Trophoblast cell (in vitro differentiated cells and primary cell): ENCODE measurements at places on chromosomes 7 and 10.

DNA sequence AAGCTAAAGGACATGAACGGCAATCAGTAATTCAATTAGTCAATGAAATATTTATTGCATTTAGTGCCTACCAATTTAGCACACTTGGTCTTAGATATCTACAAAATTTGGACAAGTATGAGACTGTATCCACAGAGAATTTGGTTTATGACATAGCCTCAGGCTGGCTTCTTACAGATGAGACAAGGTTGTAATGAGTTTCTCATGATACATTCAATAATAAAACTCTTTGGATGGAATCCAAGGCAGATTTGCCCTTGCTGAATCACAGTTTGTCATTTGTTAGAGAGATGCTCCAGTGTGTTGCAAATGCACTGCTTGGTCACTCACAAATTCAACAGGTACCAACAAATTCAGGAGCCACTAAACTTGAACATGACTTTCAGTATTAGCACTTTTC is 162.5 kb downstream of the GPR37 start:
- no peaks in the 10 kb centered on the region for H3K27me3 ChIP-seq
- no peak overlapping the region for H3K4me3 ChIP-seq
- no peak for DNase-seq
- H3K36me3 ChIP-seq: no peaks in the 10 kb centered on the region
- H3K4me1 ChIP-seq: no peaks in the 10 kb centered on the region

GRCh38 chr10:90969947-90970673 is 49.2 kb upstream of the ANKRD1 start:
- peak; percentile 63 for DNase-seq
- no peak overlapping the region for H3K4me3 ChIP-seq
- no peaks in the 10 kb centered on the region for H3K4me1 ChIP-seq
- no peaks in the 10 kb centered on the region for H3K27me3 ChIP-seq

- H3K4me3 ChIP-seq: no peak overlapping the region
- H3K36me3 ChIP-seq: no peaks in the 10 kb centered on the region
- H3K4me1 ChIP-seq: no peaks in the 10 kb centered on the region
- H3K27ac ChIP-seq: no peak overlapping the region
- no peak for DNase-seq
Observed at GRCh38 chr10:129085811-129086210, 381.2 kb upstream of the MGMT start.

GRCh38 chr10:116809483-116810119 is 39.7 kb upstream of the ENO4 start:
- H3K4me1 ChIP-seq: no peaks in the 10 kb centered on the region
- no peak overlapping the region for H3K4me3 ChIP-seq

- H3K36me3 ChIP-seq: no peaks in the 10 kb centered on the region
- H3K27me3 ChIP-seq: no peaks in the 10 kb centered on the region
- no peak overlapping the region for H3K4me3 ChIP-seq
- H3K27ac ChIP-seq: no peak overlapping the region
- no peak for DNase-seq
Observed at GRCh38 chr7:137331378-137331777, 12.2 kb downstream of the PTN start.

- H3K4me1 ChIP-seq: no peaks in the 10 kb centered on the region
- no peak overlapping the region for H3K4me3 ChIP-seq
- H3K36me3 ChIP-seq: no peaks in the 10 kb centered on the region
- no peak overlapping the region for H3K27ac ChIP-seq
Observed at GRCh38 chr10:132106431-132106830, 40.7 kb downstream of the JAKMIP3 start.

DNA sequence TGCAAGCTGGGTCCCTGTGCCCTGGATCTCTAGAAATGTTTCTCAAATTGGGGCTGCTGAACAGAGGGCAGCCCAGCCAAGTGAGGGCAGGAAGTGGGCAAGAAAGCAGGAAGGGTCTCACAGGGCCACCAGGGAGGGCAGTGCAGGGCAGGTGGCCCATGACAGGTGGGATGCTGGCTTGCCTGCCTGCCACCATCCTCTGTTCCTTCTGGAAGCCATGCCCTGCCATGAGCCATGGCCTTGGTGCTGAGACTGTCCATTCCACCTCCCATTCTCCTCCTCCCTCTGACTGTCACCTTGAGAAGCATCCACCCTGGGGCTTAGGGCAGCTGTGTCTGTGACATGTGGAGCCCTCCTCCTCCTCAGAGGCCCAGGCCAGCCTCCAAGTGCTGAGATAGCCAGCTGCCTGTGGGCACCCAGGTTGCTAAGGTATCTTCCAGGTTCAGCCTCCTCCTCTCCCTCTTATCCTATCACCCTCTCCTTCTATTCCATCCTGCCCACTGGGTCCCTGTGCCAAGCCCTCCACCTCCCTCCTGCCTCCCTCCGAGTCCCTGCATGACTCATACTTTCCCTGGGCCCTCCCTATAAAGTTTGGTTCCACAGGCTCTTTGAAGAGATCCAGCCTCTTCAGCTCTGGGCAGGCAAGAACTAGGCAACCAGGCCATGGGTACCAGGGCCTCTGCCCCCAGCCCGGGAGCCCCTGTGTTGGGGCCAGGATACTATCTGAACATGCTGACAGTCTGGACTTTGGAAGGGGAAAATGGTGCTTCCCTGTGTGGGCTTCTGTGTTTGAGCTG is 1.3 kb downstream of the VSIR start:
- H3K27ac ChIP-seq: no peak overlapping the region
- peak; percentile 51 for DNase-seq
- peaks cover 3% of the 10 kb centered on the region for H3K27me3 ChIP-seq
- peaks cover 14% of the 10 kb centered on the region for H3K4me1 ChIP-seq
- H3K4me3 ChIP-seq: peak overlapping the region; percentile 26

DNA sequence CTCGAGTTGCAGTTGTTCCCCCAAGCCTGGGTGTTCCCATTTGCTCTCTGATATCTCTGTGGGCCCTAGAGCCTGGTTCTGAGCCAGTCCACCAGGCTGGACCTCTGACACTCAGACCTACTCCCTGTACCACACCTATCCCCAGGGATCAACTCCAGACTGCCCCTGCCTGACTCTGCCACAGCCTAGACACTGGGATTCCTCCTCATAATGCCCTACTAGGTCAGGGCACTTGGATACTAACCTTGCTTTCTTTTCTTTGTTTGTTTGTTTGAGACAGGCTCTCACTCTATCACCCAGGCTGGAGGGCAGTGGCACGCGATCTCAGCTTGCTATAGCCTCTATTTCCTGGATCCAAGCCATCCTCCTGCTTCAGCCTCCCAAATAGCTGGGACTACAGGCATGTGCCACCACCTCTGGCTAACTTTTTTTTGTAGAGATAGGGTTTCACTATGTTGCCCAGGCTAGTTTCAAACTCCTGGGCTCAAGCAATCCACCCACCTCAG is 30.8 kb upstream of the PDCD4 start:
- H3K27ac ChIP-seq: no peak overlapping the region
- no peaks in the 10 kb centered on the region for H3K36me3 ChIP-seq
- no peak overlapping the region for H3K4me3 ChIP-seq
- no peaks in the 10 kb centered on the region for H3K27me3 ChIP-seq
- no peak for DNase-seq

DNA sequence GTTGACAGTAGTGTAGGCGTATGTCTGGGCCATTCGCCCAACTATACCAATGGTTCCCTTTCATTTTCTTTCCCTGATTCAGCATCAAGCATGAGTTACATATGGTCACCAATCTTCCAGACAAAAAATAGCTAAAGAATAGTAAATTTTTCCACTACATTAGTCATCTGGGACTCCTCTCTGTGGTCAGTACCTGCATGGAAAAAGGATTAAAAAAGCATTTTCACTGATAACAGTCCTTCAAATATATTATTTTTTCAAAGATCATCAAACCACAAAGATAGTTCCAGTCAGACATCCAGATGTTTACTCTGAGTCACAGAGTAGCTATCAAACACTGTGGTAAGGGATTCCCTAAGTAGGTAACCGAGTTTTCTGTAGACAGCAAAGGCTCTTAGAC is 302.6 kb upstream of the SEMA3D start:
- H3K4me1 ChIP-seq: no peaks in the 10 kb centered on the region
- H3K27ac ChIP-seq: no peak overlapping the region
- DNase-seq: peak; percentile 34
- H3K27me3 ChIP-seq: no peaks in the 10 kb centered on the region

DNA sequence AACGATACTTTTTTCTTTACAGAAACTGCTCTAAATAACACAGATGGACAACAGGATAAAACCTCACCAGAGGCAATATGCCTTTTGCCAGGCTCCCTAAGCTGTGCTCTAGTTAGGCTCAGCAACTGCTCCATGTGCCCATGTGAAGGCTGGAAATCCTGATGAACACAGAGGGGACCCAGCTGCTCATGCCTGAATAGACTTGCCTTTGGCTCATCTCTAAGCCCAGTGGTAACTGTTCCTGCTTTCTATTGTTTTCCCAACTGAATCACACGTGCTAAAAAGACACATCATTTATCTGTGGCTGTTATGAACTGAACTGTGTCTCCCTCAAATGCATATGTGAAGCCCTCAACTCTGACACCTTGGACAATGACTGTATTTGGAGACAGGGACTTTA is 110.4 kb downstream of the RNF216 start:
- no peaks in the 10 kb centered on the region for H3K27me3 ChIP-seq
- H3K4me1 ChIP-seq: peaks cover 8% of the 10 kb centered on the region
- peaks cover 5% of the 10 kb centered on the region for H3K36me3 ChIP-seq
- H3K4me3 ChIP-seq: no peak overlapping the region
- H3K27ac ChIP-seq: no peak overlapping the region

- no peaks in the 10 kb centered on the region for H3K27me3 ChIP-seq
- no peaks in the 10 kb centered on the region for H3K4me1 ChIP-seq
- DNase-seq: peak; percentile 89
- H3K27ac ChIP-seq: no peak overlapping the region
- H3K36me3 ChIP-seq: no peaks in the 10 kb centered on the region
- H3K4me3 ChIP-seq: no peak overlapping the region
Observed at GRCh38 chr7:35816514-35816913, 15.7 kb downstream of the SEPTIN7 start.

DNA sequence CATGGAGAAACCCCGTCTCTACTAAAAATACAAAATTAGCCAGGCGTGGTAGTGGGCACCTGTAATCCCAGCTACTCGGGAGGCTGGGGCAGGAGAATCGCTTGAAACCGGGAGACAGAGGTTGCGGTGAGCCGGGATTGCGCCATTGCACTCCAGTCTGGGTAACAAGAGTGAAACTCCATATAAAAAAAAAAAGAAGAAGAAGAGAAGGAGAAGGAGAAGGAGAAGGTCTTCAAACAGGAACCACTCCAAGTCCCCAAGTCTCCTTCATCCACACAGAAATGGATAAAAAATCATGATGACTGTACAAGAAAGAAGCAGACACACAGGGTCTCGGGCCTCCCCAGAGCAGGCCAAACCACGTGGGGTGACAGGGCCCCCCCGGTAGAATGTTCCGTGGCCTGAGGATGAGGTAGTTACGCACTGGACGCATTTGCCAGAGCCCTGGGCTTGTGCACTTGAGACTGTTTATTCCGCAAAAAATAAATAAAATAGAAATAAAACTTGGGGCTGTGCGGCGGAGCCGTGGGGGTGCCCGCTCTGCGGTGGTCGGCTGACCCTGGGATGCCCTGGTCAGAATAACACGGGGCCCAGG is 15.8 kb downstream of the VENTX start:
- no peaks in the 10 kb centered on the region for H3K36me3 ChIP-seq
- H3K27ac ChIP-seq: no peak overlapping the region
- H3K27me3 ChIP-seq: no peaks in the 10 kb centered on the region
- DNase-seq: no peak

GRCh38 chr10:62610649-62611229 is 193.8 kb upstream of the ADO start:
- no peaks in the 10 kb centered on the region for H3K27me3 ChIP-seq
- H3K4me3 ChIP-seq: no peak overlapping the region

- no peak overlapping the region for H3K27ac ChIP-seq
- peak; percentile 65 for DNase-seq
- peaks cover 2% of the 10 kb centered on the region for H3K4me1 ChIP-seq
- no peak overlapping the region for H3K4me3 ChIP-seq
- H3K36me3 ChIP-seq: no peaks in the 10 kb centered on the region
Observed at GRCh38 chr10:29998142-29998808, 61.1 kb downstream of the JCAD start.

GRCh38 chr10:128096486-128097199 is 29.6 kb downstream of the MKI67 start:
- H3K27ac ChIP-seq: no peak overlapping the region
- H3K27me3 ChIP-seq: no peaks in the 10 kb centered on the region
- H3K4me1 ChIP-seq: no peaks in the 10 kb centered on the region
- H3K36me3 ChIP-seq: peaks cover 33% of the 10 kb centered on the region

DNA sequence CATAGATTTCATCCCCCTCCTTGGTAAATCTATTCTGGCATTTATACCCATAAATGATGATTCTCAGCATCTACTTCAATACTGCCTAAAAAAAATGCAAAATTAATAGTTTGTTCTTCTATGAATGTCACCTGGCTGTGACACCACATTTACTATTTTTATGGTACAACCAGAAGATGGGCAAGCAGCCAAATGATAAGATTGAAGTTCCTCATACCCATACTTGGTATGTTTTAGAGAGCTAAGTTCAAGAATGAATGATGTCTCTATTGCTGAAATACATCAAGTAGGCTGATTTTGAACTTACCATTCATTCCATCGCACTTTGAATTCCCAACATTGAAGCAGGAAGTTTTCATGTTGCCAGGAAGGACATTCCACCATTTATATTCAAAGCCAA is 134.2 kb downstream of the ELAPOR2 start:
- no peaks in the 10 kb centered on the region for H3K36me3 ChIP-seq
- H3K27ac ChIP-seq: no peak overlapping the region
- no peaks in the 10 kb centered on the region for H3K4me1 ChIP-seq
- DNase-seq: no peak
- no peak overlapping the region for H3K4me3 ChIP-seq
- no peaks in the 10 kb centered on the region for H3K27me3 ChIP-seq

DNA sequence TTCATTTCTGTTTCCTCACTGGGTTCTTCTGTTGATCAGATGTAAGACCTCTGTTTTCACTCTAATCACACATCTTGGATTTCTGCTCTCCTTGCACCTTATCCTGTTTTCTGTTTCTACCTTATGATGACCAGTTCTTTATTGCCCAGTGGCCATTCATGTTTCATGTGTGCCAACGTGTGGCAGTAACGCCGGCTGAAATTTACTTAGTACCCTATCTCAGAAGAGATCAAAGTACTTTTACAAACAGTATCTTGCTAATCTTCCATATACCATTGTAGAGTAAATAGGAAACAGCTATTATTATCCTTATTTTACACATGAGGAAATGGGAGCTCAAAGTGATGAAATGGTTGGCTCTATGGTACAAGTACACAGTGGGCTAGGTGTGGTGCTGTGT is 74.0 kb downstream of the GATA3 start:
- no peak for DNase-seq
- H3K36me3 ChIP-seq: no peaks in the 10 kb centered on the region
- H3K27ac ChIP-seq: no peak overlapping the region
- H3K27me3 ChIP-seq: no peaks in the 10 kb centered on the region
- H3K4me3 ChIP-seq: no peak overlapping the region

DNA sequence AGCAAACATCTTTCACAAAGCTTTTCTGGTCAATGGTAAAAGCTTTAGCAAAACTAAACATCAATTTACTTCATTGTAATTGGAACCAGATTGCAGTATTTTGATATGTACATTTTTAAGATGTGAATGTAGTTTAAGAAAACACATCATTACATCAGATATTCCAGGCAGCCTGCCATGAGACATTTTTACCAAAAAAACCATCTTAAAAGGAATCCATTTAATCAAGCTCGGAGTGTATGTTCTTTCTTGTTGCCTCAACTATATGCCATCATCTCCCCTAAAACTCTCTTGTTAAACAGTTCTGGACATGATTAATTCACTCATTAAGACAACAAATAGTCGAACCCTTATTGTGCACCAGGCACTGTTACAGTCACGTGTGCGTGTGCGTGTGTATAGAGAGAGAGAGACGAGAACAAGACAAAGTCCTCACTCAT is 97.5 kb downstream of the UBE2H start:
- no peak overlapping the region for H3K27ac ChIP-seq
- no peaks in the 10 kb centered on the region for H3K27me3 ChIP-seq
- H3K4me1 ChIP-seq: no peaks in the 10 kb centered on the region
- H3K36me3 ChIP-seq: no peaks in the 10 kb centered on the region

- no peak for DNase-seq
- no peaks in the 10 kb centered on the region for H3K4me1 ChIP-seq
- no peaks in the 10 kb centered on the region for H3K27me3 ChIP-seq
- H3K27ac ChIP-seq: no peak overlapping the region
Observed at GRCh38 chr10:63910806-63911205, 389.6 kb downstream of the REEP3 start.
